ENCODE measurements at places on chromosomes 13 and 19. TPM values are rescaled to one million over a fixed set of nuclear protein-coding genes. Genes with fewer than 3 reads are reported as not detected.

GAPDHS gene
- not detected for total RNA-seq

ZNF99 gene
- total RNA-seq: not detected

DNA sequence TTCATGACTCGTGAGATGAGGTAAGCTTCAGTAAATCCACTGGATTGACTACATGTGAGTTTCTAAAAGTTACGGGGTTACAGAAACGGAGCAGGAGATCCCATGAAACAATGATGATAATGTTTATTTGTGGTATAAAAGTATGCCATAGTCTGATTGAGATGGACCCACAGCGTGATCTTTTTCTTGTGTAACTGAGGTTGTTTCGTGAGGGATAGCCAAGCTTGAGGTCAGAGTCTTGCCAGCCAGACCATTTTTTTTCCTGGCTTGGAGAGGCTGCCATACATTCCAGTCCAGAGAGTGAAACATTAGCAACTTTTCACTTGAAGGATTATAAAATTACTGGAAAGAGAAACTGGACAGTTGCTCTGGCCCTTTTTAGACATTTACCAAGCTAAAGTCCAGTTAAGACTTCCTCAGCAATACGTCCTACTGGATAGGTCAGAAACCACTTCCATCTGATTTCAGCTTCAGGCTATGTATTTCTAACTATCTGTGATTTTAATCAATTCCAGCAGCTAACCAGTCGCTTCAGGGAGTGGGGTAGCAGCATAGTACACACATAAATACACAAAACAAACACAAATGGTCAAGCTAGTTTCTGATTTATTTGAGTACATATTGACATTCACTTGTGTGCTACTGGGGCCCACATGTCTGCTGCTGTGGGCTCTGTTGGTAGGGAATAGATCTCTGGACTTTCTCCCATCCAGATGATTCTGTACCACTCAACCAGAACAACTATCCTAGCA, 194.6 kb downstream of the POSTN start:
- no peak for DNase-seq

DNA sequence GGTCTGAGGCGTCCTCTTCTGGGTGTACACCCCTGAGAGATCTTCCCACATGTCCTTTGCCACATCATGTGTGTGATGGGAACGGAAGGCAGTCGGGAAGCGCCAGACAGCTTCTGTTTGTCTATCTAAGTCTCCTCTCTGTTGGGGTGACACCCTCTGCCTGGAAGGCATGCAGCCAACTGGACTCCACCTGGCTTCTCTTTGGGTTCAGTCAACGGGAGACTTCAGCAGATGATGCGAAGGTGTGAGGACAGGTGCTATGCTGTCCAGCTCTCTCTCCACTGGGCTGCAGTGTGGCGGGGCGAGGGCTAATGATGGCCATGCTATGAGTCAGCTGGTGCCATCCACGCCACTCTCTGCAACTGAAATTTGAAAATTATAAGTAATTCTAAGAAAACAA, 14.3 kb upstream of the SBK3 start:
- no peak for DNase-seq

DNA sequence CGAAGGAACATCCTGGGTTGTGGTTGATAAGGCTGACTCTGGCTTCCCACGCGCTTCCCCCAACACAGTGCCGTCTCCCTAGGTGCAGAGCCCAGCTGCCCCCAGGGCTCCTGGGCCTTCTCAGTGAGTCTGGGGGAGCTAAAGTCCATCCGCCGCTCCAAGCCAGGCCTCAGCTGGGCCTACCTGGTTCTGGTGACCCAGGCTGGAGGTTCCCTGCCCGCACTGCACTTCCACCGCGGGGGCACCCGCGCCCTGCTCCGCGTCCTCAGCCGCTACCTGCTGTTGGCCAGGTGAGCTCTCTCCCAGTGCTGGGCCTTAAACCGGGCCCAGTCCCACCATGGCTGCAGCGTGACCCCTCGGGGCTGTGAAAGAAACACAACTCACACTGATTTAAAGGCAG, 3.7 kb downstream of the TBC1D17 start:
- DNase-seq: no peak

DNA sequence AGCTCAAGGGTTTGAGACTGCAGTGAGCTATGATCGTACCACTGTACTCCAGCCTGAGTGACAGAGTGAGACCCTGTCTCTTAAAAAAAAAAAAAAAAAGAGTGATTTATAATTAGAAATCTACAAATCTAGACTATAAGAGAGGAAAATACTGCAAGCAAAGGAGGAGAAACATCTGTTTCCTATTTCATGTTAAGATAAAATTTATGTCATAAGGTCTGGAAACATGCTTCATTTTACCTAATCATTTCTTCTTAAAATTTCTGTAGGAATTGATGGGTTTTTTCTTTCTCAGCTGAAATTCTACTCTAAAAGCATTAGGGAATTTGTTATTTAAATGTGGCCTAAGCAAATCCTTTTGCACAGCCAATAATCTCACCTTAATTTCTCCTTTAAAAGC, 53.2 kb downstream of the C13orf42 start:
- DNase-seq: no peak

GRCh38 chr13:30058429-30058828, 208.0 kb upstream of the UBL3 start:
- no peak for DNase-seq

DNA sequence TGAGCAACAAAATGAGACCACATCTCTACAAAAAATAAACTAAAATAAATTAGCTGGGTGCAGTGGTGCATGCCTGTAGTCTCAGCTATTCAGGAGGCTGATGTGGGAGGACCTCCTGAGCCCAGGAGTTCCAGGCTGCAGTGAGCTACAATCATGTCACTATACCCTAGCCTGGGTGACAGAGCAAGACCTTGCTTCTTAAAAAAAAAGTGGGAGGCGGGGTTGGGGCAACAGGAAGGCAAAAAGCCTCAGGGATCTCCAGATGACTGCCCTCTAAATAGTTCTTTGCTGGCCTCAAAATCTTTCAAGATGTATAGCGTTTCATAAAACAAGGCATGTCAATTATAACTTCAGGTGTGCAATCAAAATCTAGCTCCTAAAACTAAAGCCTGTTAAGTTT, 18.5 kb downstream of the CEACAM8 start:
- DNase-seq: no peak

DNA sequence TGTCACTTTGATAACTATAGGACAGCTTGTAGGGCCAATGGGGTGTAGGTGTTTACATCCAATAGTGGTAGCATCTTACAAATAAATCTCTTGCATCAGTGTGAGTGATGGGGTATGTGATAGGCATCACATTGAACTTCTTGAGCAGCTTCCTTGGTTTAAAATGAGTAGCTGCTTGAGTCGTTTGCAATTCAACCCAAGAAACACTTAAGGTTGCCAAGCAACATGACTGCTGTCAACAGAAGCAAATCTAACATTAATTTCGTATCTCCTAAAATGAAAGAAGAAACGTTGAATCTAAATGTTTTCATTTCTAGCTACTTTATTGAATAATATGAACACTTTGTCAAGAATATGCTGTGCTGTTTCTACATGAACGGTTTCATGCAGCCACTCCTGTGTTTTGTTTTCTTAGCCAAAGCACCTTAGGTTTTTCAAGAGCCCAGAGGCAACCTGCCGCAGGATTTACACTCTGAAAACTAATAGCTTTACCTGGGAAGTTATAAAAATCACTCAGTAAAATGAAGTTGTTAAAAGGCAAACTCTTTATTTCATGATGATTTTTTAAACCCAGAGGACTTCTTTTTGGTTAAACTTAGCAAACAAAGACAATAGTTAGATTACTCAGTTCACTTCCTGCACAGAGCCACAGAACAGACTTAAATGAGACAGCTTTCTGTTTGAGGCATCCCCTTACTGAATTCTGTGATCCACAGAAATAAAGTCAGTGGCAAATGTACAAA, 305.2 kb downstream of the MTUS2 start:
- no peak for DNase-seq

DNA sequence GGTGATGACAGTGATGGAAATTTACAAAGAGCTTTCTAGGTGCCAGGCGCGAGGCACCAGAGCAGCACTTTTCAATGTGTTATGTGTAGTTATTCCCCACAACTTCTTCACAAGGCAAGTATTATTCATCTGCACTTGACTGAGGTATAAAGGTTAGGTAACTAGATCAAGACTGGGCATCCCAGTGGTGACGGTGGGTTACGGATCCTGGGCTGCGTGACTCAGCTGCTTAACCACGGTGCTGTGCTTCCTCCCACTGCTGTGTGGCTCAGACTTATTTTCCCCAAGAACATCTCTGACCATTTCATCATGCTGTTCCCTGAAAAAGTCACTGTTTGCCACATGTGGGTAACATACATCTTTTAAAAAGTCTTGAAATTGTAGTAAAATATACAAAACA, 19.3 kb downstream of the EDDM13 start:
- DNase-seq: no peak

Measured in esophagus squamous epithelium (tissue), 5 donors.